ENCODE measurements at places on chromosomes 4 and X.

- no peak for DNase-seq
These were observed 12.0 kb upstream of the TMEM154 start for GRCh38 chr4:152691761-152692160.

DNA sequence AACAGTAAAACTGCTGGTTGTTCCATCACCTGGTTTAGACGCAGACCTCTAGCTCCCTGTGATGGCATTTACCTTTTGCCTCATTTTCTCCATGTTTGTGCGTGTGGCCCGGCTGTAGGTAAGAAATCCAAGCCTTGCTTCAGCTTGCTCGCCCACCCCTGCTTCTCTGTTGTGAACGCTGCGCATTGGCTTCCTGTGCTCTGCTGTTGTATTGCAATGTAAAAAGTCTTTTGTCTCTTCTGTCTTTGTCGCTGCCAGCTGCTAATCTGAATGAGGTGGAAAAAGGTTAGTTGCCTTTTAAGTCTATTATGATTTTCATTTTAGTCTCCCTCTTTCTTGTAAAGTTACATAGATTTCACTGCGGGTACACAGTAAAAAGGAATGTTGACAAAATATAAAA is 127.3 kb upstream of the PACRGL start:
- no peak for DNase-seq

- DNase-seq, result no peak
These were observed 82.8 kb downstream of the LIMCH1 start for GRCh38 chr4:41620594-41621256.

DNA sequence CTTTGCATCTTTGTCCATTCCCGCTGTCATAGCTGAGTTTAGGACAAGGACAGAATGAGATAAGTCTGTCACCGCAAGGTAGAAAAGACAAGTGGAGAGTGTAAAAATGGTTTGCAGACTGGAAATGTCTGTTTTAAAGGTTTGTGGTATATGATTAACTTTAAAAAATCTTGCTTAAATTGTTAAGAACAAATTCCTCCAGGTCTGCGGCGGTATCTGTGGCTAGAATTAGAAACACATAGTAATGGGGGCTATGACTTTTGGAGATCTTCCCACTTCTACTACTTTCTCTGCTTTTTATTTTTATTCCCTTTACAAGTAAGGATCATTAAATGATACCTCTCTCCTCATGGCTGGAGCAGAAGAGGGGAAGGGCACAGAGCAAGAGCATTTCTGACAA is 92.2 kb downstream of the MID1IP1 start:
- DNase-seq, result no peak

DNA sequence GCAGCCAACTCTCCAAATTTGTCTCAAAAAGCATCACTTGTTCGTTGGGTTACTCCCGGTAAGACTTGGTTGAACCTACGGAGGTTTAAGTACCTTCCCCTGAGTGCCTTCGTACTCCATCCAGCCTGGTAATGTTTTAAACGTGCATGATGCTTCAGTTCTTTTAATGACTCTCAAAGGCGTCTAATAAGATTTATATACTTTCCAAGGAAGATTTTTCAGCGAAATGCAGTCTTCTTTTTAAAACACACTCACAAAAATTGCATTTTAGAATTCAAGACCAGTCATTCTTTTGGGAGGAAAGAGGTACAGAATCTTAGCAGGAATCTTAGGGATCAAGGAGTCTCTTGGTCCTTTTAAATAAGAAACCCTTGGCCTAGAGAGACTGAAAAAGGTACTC is 430 bp upstream of the TRPC3 start:
- DNase-seq, result no peak

- DNase-seq, result no peak
These were observed at the start of gene TNIP3 for GRCh38 chr4:121164291-121164690. Gene TNIP3, minus strand, starts transcription at chr4:121164321. Its CDS starts 196 bp downstream, at chr4:121164125.

DNA sequence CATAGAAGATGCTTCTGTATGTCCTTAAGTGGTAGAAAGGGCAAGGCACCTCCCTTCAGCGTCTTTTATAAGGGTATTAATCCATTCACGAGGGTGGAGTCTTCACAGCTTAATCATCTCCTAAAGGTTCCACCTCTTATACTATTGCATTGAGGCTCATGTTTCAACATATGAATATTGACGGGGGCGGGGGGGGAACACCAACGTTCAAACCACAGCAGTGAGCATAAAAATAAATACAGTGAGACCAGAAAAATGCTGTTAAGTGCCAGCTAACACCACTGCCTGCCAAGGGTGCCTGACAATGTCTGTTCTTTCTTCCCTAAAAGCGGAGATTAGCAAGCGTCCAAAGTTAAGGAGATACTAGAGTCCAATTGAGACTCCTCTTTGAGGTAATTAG is 323.3 kb downstream of the STK32B start:
- no peak for DNase-seq

DNA sequence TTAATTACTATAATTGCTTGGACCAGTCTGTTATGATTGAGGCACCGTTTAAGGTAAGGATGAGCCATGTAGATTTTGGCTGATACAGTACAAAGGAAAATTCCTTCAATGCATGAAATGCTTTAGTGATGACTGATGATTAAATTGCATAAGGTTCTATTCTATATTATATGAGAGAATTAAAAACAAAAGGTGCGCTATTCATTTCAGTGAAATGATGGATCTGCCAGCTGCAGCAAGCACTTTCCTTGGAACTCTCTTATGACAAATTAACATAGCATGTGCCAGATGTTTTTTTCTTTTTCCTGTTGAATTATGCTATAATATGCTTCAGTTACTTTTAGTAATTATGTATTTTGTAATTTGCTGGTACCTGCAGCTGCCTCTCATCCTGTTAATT is 98.5 kb downstream of the JADE1 start:
- DNase-seq, result no peak

- DNase-seq, result no peak
These were observed 5.5 kb downstream of the NEUROG2 start for GRCh38 chr4:112510291-112511092.

DNA sequence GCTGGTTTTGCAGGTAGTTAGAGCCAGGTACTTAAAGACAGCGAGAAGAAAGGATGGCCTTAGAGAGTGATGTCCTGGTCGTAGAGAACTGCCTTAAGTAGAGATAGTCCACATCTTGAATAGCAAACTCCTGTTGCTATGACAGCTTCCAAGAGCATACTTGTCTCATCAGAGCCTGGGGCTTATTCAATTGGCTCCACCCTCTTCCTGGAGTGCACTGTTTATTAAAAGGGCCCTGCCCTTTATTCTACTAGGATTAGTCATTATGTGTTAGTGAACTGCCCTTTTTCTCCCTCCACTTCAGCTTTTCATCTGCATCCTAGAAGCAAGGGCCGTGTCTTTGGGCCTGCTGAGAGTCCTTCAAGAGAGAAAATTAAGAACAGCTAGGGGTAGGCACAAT is 94.5 kb upstream of the EOLA2 start:
- DNase-seq, result no peak

- DNase-seq, result no peak
These were observed 337.6 kb downstream of the HNRNPD start for GRCh38 chr4:82036181-82036580.

GRCh38 chr4:138055890-138056289 is 186.3 kb downstream of the SLC7A11 start:
- DNase-seq, result no peak
